A172 (cell line): ENCODE measurements at places on chromosomes 3 and 15.

DNA sequence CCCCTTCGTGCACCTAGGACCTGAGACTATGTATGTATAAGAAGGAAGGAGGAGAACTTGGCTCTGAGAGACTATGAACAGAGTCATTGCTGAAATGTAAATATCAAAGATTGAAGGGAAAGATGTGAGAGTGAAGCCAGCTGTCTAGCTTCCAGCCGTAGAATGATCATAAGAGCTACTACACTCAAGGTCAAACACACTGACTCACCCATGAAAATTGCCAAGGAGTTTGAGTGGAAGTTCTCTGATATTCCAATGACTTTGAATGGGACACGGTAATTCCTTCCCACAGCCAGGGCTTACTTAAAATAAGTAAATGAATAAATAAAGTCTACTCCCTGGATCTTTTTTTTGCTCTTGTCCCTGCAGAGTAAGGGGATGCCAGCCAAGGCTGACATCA, 398.9 kb upstream of the TPRG1 start:
- DNase-seq: peak; percentile 43

DNA sequence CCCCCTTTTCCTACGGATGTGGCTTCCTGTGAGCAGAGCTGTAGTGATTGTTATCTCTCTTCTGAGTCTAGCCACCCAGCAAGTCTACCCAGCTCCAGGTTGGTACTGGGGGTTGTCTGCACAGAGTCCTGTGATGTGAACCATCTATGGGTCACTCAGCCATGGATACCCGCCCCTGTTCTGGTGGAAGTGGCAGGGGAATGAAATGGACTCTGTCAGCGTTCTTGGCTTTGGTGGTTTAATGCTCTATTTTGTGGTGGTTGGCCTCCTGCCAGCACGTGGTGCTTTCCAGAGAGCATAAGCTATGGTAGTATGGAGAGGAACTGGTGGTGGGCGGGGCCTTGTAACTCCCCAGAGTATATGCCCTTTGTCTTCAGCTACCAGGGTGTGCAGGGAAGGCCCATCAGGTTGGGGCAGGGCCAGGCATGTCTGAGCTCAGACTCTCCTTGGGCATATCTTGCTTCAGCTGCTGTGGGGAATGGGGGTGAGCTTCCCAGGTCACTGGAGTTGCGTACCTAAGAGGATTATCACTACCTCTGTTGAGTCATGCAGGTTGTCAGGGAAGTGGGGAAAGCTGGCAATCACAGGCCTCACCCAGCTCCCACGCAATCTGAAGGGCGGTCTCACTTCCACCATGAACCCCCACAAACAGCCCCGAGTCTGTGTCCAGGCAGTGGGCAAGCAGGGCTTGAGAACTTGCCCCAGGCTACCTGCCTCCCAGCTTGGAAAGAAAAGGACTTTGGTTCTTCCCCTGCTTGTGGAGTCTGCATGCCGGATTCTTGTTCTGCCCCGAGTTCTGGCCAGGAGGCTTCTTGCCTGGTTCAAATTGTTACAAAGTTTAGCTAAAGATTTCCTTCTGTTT, 9.0 kb upstream of the ADGRG7 start:
- no peak for DNase-seq

- no peak for DNase-seq
These were observed 320.0 kb upstream of the PPP2R3A start for GRCh38 chr3:135645541-135645940.

GRCh38 chr15:40397688-40398412, 7.7 kb upstream of the IVD start:
- no peak for DNase-seq

- no peak for DNase-seq
These were observed 15.3 kb downstream of the CNOT10 start for GRCh38 chr3:32700244-32700643.

GRCh38 chr15:52278636-52279367, 16.8 kb downstream of the MYO5C start:
- DNase-seq: no peak

DNA sequence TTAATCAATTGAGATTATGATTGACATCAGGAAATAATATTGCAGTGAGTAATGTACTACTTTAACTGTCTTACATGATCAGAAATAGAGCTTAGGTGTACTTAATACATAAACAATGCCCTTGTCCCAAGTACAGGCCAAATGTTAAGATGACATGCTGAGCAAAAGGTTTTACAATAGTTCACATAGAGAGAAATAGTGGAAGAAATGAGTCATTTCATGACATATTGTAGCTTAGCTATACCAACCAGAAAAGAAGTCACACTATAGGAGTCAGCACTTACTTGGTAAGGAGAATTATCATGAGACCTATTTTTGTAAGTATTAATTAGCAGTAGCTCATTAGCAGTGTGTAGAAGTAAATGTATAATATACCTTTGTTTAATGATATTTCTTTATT, 96.4 kb upstream of the NANOGP8 start:
- peak; percentile 20 for DNase-seq

DNA sequence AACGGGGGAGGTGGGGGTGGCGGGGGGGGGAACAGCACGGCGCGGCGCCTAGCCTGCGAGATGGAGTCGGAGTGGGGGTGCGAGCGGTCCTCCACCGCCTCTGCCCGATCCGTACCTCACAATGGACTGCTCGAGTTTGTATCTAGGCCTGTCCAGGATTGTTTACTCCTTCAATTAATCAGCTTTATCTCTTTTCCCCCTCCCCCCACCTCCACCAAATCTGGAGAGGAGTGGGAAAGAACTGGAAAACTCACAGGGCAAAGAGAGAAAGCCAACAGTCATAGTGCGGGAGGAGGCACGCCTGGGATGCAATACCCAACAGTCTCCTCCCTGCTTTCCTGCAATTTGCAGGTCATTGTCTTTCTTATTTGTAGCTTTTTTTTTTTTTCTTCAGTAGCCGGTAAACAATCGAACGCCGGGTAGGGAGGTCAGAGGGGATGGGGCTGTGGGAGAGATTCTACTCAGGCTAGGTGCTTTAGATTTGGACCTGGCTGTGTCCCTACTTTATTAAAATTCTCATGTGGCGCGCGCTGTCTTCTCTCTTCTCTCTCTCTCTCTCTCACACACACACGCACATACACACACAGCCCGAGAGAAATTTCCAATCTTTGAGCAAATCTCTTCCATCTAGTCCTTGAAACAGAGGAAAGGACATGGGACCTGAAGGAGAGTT, 6.9 kb upstream of the MEIS2 start:
- no peak for DNase-seq

- no peak for DNase-seq
These were observed 24.6 kb downstream of the ACAA1 start for GRCh38 chr3:38112378-38112761.

GRCh38 chr15:88467073-88467934, at the start of the genes MRPL46 and MRPS11:
Gene MRPL46, minus strand, starts transcription at chr15:88467388. Its CDS starts 11 bp downstream, at chr15:88467377.
Gene MRPS11, plus strand, starts transcription at chr15:88467708. Its CDS starts 10 bp downstream, at chr15:88467718.
- peak; percentile 78 for DNase-seq

DNA sequence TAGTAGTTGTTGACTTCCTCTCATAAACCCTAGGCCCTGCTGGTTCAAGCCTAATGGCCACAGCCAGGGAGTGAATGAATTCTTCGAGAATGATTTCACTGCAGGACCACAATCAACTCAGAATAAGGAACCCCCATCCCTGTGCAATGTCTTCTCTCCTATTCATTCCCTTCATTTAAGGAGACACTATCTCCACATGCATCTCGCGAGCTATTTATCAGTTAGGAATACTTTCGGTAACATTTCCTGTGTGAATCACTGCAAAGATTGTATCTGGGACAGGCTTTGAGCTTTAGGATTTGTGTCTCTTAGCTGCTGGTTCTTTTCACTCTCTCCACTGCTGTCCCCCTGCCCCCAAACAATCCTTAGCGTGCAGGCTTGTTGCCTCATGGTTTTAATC, 94.4 kb downstream of the MYLK start:
- DNase-seq: peak; percentile 88

- no peak for DNase-seq
These were observed 224.4 kb downstream of the PLCH1 start for GRCh38 chr3:155520463-155520862.

DNA sequence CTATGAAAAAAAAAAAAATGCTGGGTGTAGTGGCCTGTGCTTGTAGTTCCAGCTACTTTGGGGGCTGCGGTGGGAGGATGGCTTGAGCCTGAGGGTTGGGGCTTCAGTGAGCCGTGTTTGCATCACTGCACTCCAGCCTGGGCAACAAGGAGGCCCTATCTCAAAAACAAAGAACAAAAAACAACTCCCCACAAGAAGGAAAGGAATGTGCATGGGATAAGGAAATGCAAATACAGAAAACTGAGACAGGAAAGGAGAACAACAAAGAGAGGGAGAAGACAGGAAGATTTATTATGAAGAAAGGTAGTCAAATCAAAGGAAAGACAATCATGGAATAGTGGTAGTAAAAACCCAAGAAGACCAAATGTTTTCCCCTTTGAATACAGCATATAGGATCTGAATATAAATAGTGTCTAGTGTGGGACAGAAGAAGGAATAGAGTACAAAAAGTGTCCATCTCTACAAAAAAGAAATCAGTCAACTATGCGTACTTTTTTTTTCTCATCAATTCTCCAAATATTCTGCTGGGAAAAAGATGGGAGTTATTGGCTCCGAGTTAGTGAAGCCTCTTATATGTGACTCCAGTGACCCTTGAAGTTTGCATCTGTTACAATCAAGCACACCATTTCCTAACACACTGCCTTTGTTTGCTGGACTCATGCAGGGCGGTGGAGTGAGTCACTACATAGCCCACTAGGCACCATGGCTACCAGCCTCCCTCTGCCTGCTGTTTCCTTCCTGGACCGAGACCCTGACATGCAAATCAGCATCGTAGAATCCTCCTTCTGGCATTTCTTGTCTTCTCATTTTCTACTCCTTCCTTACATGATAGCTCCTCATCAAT, 101.2 kb upstream of the PTX3 start:
- DNase-seq: peak; percentile 80

DNA sequence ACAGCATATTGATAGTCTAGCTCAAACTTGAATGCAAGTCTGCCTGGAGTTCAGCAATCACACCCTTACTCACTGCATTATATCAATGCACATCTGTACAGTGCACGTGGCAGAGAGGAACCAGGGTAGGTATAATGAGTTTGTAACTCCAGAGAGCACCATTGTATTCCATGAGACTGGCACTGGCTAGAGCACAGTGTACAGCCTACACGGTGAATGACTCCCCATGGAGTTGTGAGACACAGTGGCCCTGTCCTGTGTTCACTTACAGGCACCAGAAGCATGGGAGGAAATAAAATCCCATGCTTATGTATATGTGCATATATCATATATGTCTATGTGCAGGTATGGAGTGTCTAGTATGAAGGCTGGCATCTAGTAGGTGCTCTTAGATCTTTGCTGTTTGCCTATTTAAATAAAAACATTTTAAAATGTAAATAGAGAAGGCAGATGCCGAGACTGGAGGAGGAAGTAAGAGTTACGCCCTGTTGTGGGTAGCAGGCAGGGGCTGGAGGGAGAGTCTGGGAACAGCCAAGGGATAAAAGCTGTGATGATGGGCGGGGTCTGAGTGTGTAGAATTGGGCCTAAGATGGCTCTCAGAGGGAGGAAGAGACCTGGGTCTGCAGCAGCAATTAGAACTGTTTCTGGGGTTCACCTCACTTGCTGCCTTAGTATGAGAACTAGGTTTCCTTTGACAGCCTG, 360.7 kb upstream of the ICE2 start:
- DNase-seq: no peak

DNA sequence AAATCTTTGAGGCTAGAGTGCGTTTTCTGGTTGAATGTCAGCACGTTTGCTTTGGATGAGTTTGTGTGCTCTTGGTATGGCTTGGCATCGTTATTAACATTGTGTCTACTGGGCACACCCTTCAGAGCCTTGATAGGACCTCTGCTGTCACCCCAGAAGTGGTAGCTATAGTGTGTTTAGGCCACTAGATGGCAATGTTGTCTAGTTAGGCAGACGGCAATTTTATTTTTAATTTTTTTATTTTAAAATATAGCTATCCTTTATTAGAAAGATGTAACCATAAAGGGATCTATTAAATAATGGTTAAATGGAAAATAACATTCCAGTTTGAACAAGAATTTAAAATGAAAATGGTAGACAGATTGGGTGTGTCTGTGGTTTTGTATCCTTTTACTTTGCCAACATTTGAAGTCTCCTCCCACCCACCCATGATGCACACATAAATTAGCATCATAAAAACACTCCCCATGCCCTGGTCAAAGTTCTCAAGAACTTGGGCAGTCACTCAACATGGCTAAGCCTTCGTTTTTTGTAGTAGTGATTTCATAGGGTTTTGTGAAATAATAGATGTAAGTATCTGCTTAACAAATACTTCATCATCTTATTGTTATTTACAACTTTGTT, 200.7 kb downstream of the KCNH8 start:
- peak; percentile 19 for DNase-seq

GRCh38 chr3:134590766-134591165, 60.1 kb downstream of the KY start:
- no peak for DNase-seq

GRCh38 chr3:146468671-146469149, 651 bp downstream of the PLSCR2 start:
- DNase-seq: no peak

DNA sequence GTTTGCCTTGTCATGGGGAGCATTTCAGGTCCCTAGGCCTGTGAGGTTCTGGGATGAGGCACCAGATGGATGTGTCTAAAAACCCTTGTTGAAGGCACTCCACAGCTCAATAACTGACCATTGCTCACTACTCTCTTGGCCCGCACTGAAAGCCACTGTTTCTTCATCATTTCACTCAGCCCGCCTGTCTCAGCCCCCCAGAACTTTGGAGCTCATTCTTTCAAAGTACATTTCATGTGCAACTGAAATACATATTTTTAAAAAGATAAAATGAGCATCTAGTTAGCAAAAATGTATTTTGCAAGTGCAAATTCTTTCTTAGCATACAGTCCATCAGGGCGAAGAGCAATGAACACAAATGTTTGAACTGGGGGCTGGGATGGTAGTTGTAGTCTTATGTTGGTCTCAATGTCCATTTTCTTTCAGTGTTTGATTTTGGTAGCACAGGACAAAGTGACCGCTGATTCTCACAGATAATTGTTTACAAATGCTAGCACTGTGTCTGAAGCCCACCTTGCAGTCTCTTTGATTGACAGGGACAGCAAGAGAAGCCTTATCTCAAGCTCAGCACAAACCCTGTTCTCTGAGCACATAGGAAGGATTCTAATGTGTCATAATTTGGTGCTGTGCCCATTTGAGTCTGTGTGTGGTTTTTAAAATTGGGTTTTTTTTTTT, 19.6 kb downstream of the HEMK1 start:
- DNase-seq: no peak

DNA sequence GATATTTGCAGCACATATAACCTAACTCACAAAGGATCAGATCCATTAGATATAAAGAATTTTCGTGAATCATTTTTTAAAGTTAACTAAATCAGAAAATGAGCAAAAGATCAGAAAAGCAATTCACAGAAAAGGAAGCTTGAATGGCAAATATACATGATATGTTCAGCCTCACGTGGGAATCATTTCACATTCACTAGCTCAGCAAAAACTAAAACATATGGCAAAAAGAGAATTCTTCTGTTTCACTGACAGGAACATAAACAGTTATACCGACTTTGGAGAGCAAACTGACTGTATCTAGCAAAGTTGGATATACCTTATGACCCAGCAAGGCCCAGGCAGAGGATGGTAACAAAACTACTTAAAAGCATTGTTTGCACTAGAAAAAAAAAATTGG, 34.0 kb upstream of the NR2E3 start:
- DNase-seq: no peak

DNA sequence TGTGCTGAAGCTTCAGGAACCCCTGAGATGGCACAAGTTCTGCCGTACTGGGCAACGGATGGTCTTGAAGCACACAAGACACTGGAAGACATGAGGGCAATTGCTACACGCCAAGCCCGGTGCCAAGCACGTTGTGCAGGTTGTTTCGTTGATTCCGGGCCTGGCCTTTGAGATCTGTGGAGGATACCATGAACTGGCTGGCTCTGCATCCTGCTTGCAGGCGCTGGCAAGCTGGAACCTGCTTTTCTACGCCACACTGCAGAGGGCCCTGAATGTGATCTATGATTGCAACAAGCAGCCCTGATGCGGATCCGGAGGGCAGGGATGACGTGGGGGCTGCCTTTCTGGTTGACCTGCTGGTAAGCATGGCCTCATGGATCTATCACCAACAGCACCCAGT, 262.5 kb upstream of the ATP10A start:
- DNase-seq: no peak
